H9 (cell line): ENCODE measurements at places on chromosomes 11 and 22. TPM values are rescaled to one million over a fixed set of nuclear protein-coding genes. Genes with fewer than 3 reads are reported as not detected.

The OR4P4 gene
- total RNA-seq: not detected in 2 replicates

The RHOD gene
- 14.8 and 15.7 TPM in 2 replicates for total RNA-seq

The FJX1 gene
- total RNA-seq: 11.5 and 14.4 TPM in 2 replicates

GRCh38 chr11:111663820-111664219, 61.6 kb downstream of the SIK2 start:
- DNase-seq: no peak

The LINC01488 gene
- total RNA-seq: not detected in 2 replicates

- DNase-seq: no peak
Measured at GRCh38 chr22:42236268-42236667, 34.2 kb downstream of the TCF20 start.

GRCh38 chr11:16292167-16292859, 64.0 kb downstream of the SOX6 start:
- no peak for DNase-seq

GRCh38 chr22:43293655-43294392, 49.3 kb downstream of the SCUBE1 start:
- no peak for DNase-seq

DNA sequence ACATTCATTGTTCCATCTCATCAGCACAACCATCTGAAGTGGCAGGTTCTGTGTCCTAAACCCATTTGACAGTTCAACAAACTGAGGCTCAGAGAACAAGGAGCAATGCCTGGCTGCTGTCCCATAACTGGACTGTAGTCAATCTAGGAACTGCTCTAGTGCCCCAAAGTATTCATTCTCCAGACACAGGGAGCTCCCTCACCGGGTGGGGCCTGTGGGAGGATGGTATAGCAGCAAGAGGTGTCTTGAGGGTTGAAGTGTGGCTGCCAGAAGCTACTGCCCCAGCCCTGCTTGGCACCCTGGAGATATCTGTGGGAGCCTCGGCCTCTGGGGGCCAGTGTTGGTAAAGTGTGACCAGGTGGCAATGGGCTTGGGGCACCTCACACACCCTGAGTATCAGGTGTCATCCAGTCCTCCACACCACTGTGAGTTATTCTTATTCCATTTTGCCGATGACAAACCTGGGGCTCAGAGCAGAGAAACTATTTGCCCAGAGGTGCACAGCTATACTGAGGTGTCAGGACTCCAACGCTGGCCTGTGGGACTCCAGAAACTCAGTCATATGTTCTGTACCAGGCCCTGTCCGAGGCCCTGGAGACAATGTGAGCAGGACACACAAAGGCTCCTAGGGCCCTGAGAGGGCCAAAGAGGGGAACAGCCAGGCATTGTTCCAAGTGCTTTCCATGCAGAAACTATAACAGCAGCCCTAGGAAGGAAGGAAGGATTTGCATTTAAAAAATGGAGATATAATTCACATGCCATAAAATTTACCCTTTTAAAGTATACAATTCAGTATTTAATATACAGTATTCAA, 46.0 kb upstream of the KLHL35 start:
- DNase-seq: no peak

DNA sequence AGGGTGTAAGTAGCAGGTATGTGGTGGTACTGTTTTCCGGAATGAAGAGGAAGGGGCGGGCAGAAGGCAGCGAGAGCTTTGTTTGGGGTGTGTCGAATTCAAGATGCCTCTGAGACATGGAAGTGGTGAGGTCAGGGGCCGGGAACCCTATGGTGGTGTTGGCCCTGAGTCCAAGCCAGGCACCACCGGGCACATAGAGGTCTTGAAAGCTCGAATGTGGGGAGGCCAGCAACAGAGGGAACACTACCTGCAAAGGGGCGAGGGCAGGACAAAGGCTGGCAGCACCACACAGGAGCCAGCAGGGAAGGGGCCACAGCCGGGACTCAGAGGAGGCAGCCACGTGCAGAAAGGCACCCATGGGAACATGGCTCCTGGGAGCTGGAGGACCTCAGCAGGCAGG, 57.8 kb downstream of the CDKN1C start:
- no peak for DNase-seq

DNA sequence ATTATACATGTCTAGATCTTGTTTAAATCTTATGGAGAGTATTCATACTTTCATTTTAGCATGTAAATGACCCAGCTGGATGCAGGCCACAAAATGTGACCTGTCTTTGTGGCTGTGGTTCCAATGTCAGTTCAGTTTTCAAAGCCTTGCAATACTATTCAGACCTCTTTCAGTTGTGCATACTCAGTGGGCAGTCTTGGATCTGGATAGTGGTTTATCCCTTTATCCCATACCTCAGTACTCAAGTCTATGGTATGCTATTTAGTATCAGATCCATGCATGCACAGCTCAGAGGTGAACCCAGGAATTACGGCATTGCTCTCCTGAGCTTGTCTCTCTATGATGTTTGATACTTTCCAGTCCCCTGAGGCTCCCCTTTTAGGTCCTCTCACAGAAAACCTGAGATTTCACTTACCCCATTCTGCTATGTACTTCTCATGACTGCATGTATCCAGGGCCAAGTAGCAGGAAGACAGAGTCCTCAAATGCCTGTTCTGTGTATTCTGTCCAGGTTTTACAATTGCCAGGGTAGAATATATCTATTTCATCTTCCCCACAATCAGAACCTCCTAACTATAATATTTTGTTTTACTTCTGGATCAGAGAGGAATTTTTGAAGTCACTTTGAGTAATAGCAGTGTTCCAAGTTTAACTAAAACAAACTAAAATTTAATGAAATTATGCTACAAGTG, 6.9 kb upstream of the P4HA3 start:
- DNase-seq: no peak
